ENCODE measurements at places on chromosomes 2 and 18. TPM values are rescaled to one million over a fixed set of nuclear protein-coding genes. Genes with fewer than 3 reads are reported as not detected.
A peak's percentile ranks its signal among the peaks of the same experiment; 100 is the strongest.

TRMT61B gene
- 21.3 TPM for total RNA-seq

ALPI gene
- not detected for total RNA-seq

NLRC4 gene
- not detected for total RNA-seq

SERPINB10 gene
- not detected for total RNA-seq

CXCR1 gene
- total RNA-seq: not detected

MBP gene
- 0.09 TPM for total RNA-seq

DDX1 gene
- 152 TPM for total RNA-seq

DNA sequence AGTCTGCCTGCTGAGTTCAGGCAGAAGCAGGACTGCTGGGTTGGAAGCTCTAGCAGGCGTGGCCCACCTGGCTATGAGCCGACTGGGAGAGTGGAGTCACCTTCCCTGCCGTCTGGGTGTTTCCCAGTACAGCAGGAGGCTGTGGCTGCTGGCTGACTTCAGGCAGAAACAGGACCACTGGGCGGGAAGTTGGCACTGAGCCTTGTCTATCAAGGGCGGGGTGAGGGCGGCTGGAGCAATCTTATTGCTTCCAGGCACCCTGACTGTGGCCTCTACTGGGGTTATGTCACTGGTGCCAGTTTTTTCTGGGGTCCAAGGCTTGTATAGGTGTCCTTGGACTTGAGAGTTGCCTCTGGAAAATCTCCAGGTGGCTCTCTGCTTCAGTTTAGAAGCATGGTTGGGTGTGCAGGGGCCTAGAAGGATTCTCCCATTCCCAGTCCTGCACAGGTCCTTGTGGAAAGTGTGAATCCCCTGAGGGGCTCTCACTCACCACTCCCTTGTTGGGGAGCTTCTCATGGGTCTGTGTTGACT, 30.5 kb downstream of the LTBP1 start:
- H3K27me3 ChIP-seq: peaks cover 4% of the 10 kb centered on the region
- DNase-seq: no peak
- no peaks in the 10 kb centered on the region for H3K4me1 ChIP-seq
- no peak overlapping the region for H3K27ac ChIP-seq

- no peaks in the 10 kb centered on the region for H3K27me3 ChIP-seq
- no peak overlapping the region for H3K27ac ChIP-seq
- H3K4me1 ChIP-seq: peaks cover 21% of the 10 kb centered on the region
- H3K36me3 ChIP-seq: peaks cover 16% of the 10 kb centered on the region
- DNase-seq: peak; percentile 12
These were observed 25.7 kb downstream of the MEX3C start for GRCh38 chr18:51171625-51172259.

GRCh38 chr2:72993147-72993932, 76.0 kb downstream of the EMX1 start:
- H3K27me3 ChIP-seq: no peaks in the 10 kb centered on the region
- no peaks in the 10 kb centered on the region for H3K36me3 ChIP-seq
- no peak overlapping the region for H3K4me3 ChIP-seq
- peak; percentile 45 for DNase-seq
- H3K4me1 ChIP-seq: no peaks in the 10 kb centered on the region

DNA sequence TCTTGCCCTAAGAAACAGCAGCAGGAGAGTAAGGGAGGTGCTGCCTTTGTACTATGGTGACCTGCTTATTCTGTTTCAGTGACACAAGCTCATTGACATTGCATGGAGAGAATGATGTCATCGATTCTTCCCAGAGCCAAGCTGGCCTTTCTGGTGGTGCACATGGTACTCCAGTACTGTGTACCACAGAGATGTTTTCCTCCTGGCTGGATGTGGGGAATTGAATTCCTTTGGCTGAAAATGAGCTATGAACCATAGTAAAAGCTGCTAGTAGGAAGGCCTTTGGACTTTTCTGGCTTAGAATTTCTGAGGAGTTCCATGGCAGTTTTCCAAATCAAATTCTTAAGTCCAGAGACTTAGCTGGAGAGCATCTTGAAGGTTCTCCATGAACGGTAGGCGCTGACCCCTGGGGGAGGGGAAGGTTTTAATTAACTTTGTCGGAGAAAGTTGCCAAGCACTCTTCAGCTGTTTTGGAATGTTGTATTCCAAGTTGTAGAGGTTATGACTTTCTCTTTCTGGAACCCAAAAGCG, 17.1 kb upstream of the B3GNT2 start:
- no peaks in the 10 kb centered on the region for H3K4me1 ChIP-seq
- no peak for DNase-seq
- H3K27me3 ChIP-seq: no peaks in the 10 kb centered on the region
- H3K27ac ChIP-seq: no peak overlapping the region

- no peaks in the 10 kb centered on the region for H3K4me1 ChIP-seq
- H3K27ac ChIP-seq: no peak overlapping the region
- peak; percentile 21 for DNase-seq
- no peak overlapping the region for H3K4me3 ChIP-seq
- H3K27me3 ChIP-seq: no peaks in the 10 kb centered on the region
These were observed 986.5 kb downstream of the TDRD15 start for GRCh38 chr2:22110244-22110651.

- H3K27me3 ChIP-seq: no peaks in the 10 kb centered on the region
- no peaks in the 10 kb centered on the region for H3K36me3 ChIP-seq
- H3K27ac ChIP-seq: no peak overlapping the region
- H3K4me1 ChIP-seq: peaks cover 49% of the 10 kb centered on the region
- peak; percentile 61 for DNase-seq
These were observed 78.1 kb upstream of the ETAA1 start for GRCh38 chr2:67318993-67319481.

DNA sequence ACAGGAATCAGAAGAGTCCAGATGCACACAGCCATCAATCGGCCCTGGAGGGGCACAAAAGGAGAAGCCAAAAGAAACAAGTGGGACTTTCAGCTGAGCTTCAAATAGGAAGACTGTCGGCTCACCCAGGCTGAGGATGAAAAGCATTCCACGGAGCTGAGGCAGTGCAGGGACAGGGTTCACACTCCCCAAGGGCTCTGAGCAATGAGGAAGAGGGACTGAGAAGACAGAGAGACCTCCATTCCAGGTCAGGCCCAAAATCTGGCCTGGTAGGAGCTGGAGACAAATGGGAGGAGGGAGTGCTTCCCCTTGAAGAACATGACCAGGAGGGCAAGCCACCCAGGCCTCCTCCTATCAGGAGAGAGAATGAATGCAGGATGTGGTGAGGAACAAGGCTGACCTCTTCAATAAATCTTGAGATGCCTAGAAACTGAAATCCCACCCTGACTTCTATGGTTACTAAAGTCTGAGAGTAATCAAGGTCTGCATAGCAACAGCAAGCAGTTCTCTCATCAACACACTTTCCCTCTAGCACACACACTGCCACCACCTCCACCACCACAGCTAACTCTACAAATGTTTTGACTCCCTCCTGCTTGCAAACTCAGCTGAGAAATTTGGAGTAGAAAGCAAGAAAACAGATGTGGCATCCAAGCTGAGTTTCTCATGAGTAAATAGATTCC, 434.4 kb downstream of the TNS1 start:
- no peak for DNase-seq
- no peak overlapping the region for H3K27ac ChIP-seq
- H3K4me3 ChIP-seq: no peak overlapping the region
- no peaks in the 10 kb centered on the region for H3K4me1 ChIP-seq
- no peaks in the 10 kb centered on the region for H3K36me3 ChIP-seq
- peaks cover 4% of the 10 kb centered on the region for H3K27me3 ChIP-seq

GRCh38 chr2:24107-24506, 22.2 kb downstream of the FAM110C start:
- no peaks in the 10 kb centered on the region for H3K4me1 ChIP-seq
- H3K4me3 ChIP-seq: no peak overlapping the region
- no peaks in the 10 kb centered on the region for H3K36me3 ChIP-seq

DNA sequence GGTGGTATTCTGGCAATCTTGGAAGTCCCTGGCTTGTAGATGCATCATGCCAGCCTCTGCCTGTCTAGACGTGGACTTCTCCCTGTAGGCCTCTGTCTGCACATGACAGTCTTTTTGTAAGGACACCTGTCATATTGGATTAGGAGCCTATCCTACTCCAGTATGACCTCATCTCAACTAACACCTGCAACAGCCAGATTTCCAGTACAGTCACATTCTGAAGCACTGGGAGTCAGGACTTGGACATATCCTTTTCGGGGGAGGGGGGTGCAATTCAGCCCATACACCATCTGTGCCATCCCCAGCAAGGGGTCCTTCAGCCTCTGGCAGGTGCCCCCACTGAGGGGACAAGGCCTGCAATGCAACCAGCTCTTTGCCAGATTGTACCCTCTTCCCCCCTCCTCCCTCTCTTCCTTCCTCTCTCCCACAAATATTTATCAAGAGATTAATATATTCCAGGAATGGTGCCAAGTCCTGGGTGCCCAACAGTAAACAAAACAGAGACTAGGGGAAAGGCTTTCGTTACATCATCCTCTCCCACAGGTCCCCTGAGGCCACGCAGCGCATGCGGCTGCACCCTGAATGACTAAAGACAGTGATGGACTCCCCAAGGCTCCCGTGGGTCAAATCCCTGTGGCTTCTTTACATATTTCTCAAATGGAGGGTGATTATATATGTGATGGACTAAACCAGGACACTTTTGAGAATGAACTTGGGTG, 20.5 kb upstream of the MYCN start:
- DNase-seq: peak; percentile 32
- H3K4me3 ChIP-seq: no peak overlapping the region
- no peaks in the 10 kb centered on the region for H3K27me3 ChIP-seq
- peaks cover 8% of the 10 kb centered on the region for H3K4me1 ChIP-seq

DNA sequence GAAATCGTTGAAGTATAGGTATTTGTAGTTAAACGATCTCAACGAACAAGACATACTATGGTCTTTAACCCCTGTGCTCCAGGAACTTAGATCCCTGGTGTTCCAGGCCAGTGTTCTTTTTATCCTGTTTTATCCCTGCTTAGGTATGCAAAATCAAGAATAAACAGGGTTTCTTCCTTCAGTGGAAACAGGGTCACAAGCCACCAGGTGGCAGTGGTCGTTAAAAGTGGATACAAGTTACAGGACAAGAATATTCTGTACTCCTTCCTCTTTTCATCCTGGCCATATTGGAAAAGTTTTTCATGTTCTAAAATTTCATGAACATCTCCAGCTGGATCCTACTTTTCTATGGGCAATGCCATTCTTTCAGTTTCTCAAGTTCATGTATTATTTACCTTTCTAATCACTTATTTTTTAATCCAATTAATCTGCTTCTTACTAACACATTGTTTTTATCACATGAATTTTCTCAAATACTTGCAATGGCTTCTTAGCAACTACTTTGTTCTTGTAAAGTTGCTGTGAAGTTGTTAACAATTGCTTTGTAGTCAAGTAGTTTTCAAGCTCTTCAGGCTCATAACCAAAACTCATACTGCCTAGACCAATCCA, 16.4 kb upstream of the HNMT start:
- no peaks in the 10 kb centered on the region for H3K4me1 ChIP-seq
- no peak overlapping the region for H3K4me3 ChIP-seq
- DNase-seq: peak; percentile 65
- H3K27ac ChIP-seq: no peak overlapping the region
- H3K36me3 ChIP-seq: no peaks in the 10 kb centered on the region

- DNase-seq: peak; percentile 69
- peaks cover 13% of the 10 kb centered on the region for H3K4me1 ChIP-seq
- no peaks in the 10 kb centered on the region for H3K27me3 ChIP-seq
These were observed 100.0 kb downstream of the BAZ2B start for GRCh38 chr2:159516241-159516758.

DNA sequence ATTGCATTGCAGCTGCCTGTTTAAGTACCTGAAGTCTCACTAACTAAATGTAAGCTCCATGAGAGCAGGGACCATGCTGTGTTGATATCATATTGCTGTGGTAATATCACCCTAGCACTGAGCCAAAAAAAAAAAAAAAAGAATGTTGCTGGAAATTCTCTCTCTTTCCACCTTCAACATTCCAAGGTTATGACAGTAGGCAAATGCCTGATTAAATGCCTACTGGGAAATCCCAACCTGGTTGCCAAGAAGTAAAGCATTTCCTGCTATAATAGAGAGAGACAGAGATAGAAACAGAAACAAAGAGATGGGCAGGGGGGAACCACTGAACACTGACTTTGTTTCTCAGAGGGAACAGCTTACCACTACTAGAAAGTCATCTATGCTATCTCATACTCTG, 1604.2 kb downstream of the LRP1B start:
- H3K4me3 ChIP-seq: no peak overlapping the region
- peak; percentile 29 for DNase-seq
- H3K27me3 ChIP-seq: no peaks in the 10 kb centered on the region

DNA sequence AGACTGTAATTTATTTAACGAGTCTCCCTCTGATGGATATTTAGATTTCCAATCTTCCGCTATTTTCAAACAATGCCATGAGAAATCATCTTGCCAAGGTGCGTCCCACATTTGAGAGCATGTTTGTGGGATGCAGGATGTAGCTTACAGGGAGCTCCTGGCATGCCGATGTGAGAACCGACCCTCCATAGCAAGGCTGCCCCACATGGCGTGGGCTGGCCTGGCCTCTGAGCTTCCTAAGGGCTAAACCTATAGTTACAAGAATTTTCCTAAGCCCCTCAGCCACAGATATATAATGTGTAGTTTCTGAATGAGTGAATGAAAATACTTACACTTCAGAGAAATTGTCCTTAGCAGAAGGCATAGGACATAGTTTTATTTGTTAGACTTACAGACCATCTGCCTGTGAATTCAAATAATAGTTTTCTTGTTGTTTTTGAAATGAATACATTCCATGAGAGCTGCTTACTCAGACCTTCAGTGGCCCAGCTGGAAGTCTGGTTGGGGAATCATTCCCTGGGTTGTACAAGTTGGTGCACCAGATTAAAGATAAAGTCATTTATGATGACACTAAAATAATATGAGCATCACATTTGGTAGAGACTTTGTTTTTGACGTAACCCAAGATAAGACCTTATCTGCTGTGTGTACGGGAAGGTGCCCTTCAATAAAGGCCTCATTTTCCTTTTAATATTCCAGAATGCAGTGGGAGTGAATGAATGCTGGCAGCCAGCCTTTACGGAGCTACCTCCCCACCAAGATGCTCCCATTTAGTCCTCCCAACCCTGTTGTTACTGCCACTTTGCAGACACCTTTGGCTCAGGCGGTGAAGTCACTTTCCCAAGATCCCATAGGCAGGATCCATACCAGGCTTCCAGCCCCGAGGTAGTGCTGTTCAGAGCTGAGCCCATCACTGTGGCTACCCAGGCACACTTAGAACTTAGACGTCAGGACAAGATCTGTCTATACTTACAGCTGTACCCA, 107.1 kb downstream of the GLI2 start:
- H3K27ac ChIP-seq: no peak overlapping the region
- no peaks in the 10 kb centered on the region for H3K27me3 ChIP-seq
- no peak overlapping the region for H3K4me3 ChIP-seq

DNA sequence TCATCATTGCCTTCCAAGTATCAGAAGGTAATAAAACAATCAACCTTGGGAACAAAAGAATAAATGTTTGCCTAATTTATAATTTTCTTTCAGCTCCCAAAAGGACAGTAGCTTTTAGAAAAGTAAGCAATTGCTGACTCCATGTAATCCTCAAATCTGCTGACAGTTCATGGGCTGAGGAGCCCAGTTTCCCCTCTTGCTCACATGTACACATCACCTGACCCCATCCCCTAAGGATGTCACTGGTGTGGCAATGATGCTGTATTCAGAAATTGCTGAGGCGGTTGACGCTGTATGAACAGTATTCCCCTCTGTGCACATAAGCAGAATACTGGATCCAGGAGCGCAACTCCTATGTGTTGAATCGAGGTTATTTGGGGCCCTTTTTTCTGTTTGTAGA, 56.1 kb upstream of the LYPD1 start:
- H3K4me3 ChIP-seq: no peak overlapping the region
- H3K27ac ChIP-seq: no peak overlapping the region
- no peak for DNase-seq
- H3K4me1 ChIP-seq: no peaks in the 10 kb centered on the region
